ENCODE measurements at places on chromosomes 1 and 21. TPM values are rescaled to one million over a fixed set of nuclear protein-coding genes. Genes with fewer than 3 reads are reported as not detected.
A peak's percentile ranks its signal among the peaks of the same experiment; 100 is the strongest.

DNA sequence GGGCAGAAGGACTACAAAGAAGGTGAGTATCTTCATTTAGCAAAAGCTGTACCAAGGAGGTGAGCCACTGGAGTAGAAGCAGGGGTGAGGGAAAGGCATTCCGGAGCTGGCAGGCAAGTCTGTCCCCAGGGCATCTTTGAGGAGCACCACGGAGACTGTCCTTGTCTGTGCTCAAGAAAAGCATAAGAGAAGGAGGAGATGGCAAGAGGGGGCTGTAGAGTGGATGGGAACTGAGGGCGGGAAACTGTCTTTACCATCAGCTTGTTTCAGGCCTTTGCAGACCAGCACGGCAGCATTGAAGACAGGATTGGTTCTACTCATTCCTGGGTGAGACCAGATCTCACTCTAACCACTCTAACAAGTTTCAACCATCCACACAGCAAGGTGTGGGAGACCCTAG, 355.8 kb downstream of the AJAP1 start:
- DNase-seq, result no peak

Gene EEIG2
- polyA plus RNA-seq, result 2.6 TPM

DNA sequence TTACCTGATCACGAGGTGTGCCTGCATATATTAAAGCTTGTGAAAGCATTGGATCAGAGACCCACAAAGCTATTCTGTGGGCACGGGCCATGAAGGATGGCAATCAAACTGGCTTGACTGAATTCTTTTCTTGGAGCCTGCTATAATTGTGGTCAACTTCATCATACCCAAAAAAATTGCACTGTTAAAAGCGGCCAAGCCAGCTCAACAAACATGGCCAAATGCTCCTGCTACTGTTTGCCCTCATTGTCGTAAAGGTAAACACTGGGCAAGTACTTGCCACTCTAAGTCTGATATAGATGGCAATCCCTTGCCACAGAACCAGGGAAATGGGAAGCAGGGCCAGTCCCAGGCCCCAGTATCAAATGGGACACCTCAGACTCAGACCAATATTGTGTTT, 6.6 kb upstream of the GSTM5 start:
- no peak for DNase-seq

DNA sequence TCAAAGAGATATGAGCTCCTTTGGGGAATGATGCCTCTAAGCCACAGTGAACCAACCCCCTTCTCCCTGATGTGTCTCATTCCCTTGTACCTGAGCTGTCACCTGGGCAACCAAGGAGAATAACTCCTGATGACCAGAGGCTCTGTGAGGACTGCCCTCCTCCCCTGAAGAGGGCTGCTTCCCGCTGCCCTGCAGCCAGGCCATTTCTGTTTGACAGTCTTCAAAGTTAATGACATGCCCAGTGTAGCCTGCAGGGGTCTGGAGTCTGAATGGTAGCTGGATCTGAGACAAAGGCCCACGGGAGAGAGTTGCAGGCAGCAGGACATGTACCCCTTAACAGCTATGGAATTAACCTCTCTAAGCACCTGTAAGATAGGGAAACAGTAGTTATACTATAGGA, 3.4 kb upstream of the SLFNL1 start:
- DNase-seq, result no peak

DNA sequence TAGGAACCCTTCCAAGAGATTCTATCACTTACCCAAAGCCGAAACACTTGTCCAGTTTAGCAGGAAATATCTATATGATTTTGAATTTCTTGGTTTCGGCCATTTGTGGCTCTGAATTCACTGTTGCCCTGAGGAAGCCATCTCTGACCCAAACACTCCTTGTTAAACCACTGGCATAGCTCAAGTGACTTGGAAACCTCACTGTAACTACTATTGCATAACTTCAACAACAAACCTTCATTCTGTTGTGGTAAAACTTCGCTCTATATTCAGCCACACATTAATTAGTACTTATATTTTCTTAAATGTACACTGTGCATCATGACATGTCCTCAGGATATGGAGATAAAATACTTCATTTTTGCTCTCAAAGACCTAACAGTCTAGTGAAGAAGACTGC, 63.2 kb downstream of the ST6GALNAC3 start:
- no peak for DNase-seq

- DNase-seq, result no peak
Observed at GRCh38 chr1:247337250-247337746, 5.6 kb upstream of the ZNF496 start.

Gene UBASH3A
- polyA plus RNA-seq, result 0.04 TPM

DNA sequence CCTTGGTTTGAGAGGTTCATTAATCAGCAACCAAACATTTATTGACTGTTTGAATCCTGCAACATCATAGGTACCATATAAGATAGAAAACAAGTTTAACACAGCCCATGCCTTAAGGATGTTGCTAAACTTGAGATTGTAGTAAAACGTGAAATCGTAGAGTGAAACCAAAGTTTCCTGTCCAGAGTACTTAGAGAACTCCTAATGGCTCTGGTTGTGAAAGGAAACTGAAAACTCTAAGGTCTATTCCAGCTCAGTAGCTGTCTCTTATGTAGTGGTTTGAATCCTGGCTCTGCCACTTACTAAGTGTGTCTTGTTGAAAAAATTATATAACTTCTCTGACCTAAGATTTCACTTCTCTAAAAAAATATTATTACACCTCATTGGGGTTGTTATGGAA, 310.9 kb downstream of the NTNG1 start:
- DNase-seq, result no peak

GRCh38 chr1:25487628-25488027, 55.8 kb upstream of the LDLRAP1 start:
- DNase-seq, result no peak

- no peak for DNase-seq
Observed at GRCh38 chr1:200916681-200917080, 22.0 kb downstream of the INAVA start.

- no peak for DNase-seq
Observed at GRCh38 chr21:34526618-34527290, 14.7 kb upstream of the KCNE1 start.

GRCh38 chr1:34871443-34872132, 12.0 kb upstream of the SMIM12 start:
- DNase-seq, result no peak

Gene CHRNB2
- polyA plus RNA-seq, result not detected

DNA sequence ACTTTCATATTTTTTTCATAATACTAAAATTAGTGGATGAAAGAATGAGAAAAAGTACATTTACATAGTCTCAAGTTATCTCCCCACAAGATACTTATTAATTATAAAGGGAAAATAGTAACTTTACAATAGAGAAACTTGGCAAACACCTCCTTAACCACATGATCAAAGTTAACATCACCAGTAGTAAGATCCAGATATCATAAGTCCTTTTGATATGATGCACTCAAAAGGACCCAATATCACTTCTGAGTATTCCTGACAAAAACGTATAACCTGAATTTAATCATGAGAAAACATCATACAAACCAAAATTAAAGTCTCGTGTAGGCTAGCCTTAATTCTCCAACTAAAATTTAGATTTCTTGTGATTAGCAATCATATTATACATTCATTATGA, 67.4 kb downstream of the LYST start:
- DNase-seq, result no peak

Gene BMP8B
- polyA plus RNA-seq, result 0.19 TPM

Gene PRMT6
- polyA plus RNA-seq, result 3.8 TPM

Gene VASH2
- polyA plus RNA-seq, result 0.51 TPM

Gene MPL
- polyA plus RNA-seq, result 0.11 TPM

Gene TNFRSF1B
- polyA plus RNA-seq, result 8.6 TPM

GRCh38 chr1:88935522-88936222, 44.3 kb upstream of the GTF2B start:
- DNase-seq, result no peak

Gene PLA2G2A
- polyA plus RNA-seq, result 107 TPM

Gene LRRC8D
- 16.5 TPM for polyA plus RNA-seq

DNA sequence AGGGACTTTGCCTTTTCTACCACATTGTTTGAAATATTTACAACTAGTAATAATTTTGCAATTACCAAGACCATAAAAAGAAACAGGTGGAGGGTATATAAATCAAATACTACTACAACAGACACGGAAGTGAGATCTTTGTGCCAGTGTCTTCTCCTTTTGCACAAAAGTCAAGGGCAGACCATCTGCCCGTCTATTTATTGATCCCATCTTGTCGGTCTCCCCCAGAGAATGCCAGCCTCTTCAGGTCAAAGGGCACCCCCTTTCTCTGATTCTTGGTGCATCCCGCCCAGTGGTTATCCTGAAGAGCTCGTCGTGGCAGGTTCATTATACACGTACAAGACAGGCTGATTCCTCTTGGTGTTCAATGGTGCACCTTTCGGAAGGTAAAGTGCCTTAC, 4.8 kb upstream of the PDE9A start:
- DNase-seq, result no peak

- peak; percentile 51 for DNase-seq
Observed at GRCh38 chr1:150549496-150550221, 451 bp downstream of the ADAMTSL4 start.

GRCh38 chr21:40752125-40752524, 94.8 kb downstream of the DSCAM start:
- DNase-seq, result no peak

DNA sequence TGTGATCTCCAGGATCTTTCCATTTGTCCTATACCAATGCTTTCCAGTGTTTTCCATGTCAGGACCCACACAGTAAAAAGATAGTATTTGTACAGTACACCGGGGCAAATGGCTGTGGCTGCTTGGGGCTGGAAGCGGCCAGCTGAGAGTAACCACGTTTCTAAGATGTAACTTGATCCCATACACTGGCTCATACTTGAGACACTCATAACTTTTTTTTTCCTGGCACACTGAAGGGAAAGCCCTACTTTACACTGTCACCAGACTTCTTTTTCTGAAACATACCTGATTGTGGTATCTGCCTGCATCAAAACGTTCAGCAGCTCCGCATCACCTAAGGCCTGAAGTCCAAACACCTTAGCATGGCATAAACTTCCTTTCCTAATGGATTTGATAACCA, 21.6 kb downstream of the VPS13D start:
- no peak for DNase-seq

GRCh38 chr21:41965045-41965444, 11.2 kb upstream of the C2CD2 start:
- DNase-seq, result no peak

GRCh38 chr1:109909561-109909960, 1.1 kb upstream of the CSF1 start:
- DNase-seq, result no peak

DNA sequence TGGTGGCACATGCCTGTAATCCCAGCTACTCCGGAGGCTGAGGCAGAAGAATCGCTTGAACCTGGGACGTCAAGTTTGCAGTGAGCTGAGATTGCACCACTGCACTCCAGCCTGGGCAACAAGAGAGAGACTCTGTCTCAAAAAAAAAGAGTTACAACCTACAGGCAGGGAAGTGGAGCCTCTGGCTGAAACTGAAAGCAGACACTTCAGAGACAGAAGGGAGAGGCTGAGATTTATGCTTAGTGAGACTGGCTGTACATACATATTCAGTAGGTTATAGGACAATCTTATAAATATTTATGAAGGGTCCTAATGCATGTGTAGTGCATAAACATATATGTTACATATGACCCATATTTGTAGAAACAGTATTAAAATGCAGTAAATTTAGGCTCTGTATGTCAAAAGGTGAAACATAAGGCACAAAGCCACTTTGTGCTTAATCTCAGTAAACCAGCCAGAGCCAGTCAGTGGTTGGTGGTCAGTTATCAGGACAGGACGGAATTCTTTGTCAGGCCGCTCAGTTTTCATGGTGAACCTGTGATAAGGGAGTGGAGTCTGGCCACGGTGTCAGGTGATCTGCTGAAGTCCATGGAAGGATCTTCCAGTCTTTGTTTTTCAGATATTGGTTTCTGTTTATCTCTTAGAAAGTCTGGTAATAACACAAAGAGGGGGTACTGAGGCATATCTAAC, 13.7 kb downstream of the RHEX start:
- DNase-seq, result no peak

GRCh38 chr21:43306911-43307676, 119.8 kb downstream of the SIK1 start:
- peak; percentile 69 for DNase-seq

Measured in heart left ventricle (tissue), 16 donors.